NCI-H1417 (cell line): ENCODE measurements at places on chromosomes 11 and 22.

DNA sequence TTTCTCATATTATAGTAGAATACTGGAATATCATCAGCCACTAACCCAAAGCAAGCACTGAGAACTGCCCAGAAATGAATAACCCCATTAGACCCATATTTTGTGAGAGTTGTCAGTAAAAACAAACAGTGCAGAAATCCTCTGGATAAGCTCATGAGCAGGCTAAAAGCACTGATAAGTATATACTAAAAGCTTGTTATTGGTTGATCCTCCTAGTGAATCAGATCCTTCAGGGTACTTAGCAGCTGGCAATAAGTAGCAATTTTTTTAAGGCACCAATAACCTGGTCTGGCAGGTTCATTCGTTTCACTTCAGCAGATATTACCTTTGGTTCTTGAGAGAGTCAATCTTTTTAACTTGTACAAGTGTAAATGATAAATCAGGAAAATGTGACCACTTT is 1.2 kb downstream of the NOX4 start:
- no peak for DNase-seq

DNA sequence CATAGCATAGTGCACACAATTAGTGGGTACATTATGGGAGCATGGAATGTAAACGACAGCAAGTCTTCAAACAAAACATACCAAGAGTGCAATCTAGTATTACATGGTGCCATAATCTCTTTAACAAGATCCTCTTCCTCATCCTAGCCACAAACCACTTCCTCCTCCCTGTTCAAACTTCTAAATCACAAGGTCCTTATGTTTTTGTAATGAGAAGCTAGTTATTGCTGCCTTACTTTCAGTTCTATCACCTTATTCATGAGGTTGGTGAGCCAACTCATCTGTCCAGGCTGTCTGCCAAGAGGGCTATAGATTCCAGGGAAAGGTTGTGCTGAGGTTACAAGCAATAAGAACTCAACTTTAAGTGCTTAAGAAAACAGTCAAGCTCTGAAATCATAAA is 195.4 kb upstream of the ARHGAP20 start:
- no peak for DNase-seq

DNA sequence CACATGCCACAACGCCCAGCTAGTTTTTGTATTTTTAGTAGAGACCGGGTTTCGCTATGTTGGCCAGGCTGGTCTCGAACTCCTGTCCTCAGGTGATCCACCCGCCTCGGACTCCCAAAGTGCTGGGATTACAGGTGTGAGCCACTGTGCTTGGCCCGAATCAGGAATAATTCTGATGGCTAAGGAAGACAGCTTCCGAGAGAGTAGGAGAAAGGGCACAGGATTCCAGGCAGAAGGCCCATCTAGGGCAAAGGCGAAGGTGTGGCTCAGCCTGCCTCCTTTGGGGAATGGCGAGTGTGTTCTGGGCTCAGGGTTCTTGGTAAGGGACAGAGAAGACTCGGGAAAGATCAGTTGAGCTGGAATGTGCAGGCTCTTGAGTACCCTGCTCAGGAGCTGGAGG is 1.6 kb upstream of the SYCE3 start:
- DNase-seq: no peak

GRCh38 chr11:74533421-74533820 is 39.9 kb upstream of the LIPT2 start:
- no peak for DNase-seq

- no peak for DNase-seq
Observed at GRCh38 chr11:106517426-106517825, 440.0 kb downstream of the AASDHPPT start.

GRCh38 chr11:5550440-5551095 is 2.2 kb upstream of the OR52H1 start:
- no peak for DNase-seq

DNA sequence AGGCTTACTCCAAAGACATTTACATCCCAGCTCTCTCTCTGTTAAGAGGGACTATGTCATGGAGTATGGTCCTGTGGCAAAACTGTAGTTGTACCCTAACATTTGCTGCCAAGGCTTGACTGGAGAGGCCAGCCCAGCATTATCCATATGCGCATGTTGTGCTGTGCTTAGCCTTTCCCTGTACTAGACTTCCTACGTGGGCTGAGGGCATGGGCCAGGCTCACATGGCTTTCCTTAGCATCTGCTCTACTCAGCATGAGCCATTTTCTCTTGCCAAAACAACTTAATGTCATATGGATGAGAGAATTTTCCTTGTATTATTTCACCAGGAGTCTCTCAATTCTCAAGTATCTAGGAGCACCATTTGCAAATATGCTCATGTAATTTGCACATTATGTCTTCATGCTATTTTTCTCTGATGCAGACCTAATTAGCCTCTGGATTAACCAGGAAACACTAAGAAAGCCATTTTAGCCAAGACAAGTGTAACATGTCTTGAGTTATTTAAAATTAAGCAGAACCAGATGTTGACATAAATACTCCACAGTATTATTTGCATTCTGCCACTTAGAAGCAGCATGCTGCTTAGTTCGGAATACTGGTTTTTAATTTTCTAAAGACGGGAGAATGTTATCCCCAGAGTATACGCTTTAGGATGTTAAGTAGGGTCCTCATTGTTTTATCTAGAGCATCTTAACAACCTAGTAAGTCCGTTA is 71.7 kb upstream of the FAR1 start:
- DNase-seq: no peak

DNA sequence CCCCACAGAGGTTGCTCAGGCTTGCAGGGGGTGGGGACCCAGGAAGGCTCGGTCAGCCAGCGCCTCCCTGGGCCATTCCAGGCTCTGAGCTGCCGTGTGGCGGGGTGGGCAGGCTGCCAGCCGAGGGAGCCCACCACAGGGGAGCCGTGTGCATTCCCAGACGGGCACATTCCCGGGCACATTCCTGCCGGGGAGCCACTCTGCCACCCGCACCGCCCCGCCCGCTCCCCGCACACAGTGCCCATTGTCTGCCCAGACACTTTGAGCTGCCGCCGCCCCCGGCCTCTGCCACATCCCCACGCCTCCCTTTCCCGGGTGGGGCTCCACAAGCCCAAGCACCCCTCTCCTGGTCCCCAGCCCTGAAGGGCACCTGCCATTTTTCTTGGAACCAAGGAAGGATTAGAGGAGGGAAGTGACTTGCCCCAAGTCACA is 27.4 kb downstream of the RPL3 start:
- DNase-seq: no peak
